Transverse colon (tissue), 4 donors: ENCODE measurements at places on chromosomes 4 and X.

GRCh38 chr4:55253948-55254593, 92.0 kb upstream of the SRD5A3 start:
- no peak for DNase-seq

DNA sequence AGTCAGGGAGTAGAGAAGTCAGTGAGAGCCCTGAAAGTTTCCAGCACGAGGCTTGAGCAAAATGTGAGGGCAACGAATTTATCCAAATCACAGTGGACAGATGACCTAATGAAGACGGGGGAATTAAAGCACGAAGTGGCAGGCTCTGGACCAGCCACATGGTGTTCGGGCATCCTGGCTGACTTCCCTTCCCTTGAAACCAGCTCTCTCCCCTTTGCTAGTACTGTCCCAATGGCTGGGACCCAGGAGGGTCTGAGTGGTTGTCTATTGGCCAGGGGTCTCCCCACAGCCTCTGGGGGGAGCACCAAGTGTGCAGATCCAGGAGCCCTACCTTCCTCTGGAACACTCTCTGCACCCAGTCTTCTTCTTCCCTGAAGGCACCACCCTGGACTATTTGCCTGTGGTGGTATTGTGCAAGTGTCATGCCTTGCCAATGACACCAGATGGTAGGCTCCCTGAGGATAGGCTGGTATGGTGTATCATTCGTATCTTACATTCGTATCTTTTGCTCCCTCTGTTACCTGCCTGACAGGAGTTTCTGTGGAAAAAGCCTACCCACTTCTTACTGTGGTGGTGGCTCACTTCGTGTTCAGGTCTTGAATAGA, 2.1 kb downstream of the APLN start:
- no peak for DNase-seq

- DNase-seq, result no peak
These were observed 187.8 kb downstream of the TEX11 start for GRCh38 chrX:70720721-70721120.

DNA sequence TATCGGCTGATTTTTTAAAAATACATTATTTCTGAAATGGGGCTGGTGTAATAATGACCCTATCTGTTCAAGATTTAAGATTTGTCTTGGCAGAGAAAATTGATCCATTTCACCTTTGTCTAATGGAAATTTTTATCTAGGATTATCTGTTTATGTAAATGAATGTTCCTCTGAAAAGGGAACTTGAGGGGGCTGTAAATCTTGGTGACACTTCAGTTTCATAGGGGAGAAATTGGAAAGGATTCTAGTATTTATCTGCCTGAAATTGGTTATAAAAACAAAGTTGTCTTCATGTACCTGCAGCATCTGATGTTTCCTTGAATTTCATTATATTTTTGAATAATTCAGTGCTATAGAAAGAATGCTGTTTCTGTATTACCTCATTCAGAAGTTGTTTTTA, 48.4 kb upstream of the PAQR3 start:
- DNase-seq, result no peak

DNA sequence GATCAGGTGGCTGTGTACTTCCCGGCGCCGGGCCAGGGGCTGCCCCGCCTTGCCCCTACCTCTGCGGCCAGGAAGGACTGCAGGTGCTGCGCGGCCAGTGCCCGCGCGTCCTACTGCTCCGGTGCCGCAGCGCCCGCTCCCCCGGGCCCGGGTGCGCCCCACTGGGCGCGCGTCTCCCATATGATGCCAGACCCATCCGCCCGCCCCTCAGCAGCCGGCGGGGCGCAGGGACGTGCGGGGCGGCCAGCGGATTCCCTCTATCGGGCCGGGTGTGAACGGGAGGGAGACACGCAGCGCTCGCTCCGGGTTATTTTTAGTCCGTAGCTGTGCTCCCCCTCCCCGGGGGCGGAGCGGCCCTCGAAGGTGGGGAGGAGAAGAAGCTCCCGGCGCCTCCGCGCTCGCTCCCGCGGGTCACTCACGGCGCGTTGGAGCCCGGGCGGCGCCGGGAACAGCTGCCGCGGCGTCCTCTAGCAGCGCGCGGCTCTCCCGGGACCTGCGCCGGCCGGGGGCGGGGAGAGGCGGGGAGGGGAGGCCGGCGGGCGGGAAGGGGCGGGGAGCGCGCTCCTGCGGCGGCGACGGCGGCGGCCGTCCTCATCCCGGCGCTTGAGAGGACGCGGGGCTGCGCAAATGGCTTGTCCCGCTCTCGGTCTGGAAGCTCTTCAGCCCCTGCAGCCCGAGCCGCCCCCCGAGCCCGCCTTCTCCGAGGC, 103.6 kb downstream of the UCHL1 start:
- DNase-seq, result peak; percentile 64

GRCh38 chrX:119226446-119226845, 9.6 kb upstream of the PGRMC1 start:
- no peak for DNase-seq

GRCh38 chr4:173174594-173175012, 6.0 kb downstream of the GALNT7 start:
- DNase-seq, result no peak

GRCh38 chr4:11544211-11544610, 115.5 kb upstream of the HS3ST1 start:
- DNase-seq, result no peak

- no peak for DNase-seq
These were observed 321.0 kb upstream of the CPEB2 start for GRCh38 chr4:14681330-14681729.

GRCh38 chrX:68703369-68703768, 55.9 kb downstream of the STARD8 start:
- no peak for DNase-seq

DNA sequence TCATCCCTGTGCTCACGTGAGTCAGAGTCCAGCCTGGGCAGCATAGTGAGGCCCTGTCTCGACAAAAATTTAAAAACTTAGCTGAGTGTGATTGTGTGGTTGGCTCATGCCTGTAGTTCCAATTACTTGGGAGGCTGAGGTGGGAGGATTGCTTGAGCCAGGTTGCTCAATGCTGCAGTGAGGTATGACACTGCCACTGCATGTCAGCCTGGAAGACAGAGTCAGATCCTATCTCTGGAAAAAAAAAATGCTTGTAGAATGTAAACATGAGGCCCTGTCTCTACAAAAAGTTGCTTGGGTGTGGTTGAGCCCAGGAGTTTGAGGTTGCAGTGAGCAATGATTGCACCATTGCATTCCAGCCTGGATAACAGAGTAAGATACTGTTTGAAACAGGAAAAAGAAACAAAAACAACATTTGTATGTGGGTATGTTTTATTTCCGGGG, 11.3 kb upstream of the YTHDC1 start:
- DNase-seq, result no peak

GRCh38 chr4:180100433-180101344, 2142.5 kb upstream of the TENM3 start:
- DNase-seq, result no peak

GRCh38 chrX:95071052-95071451, 1397.0 kb downstream of the FAM133A start:
- no peak for DNase-seq

GRCh38 chr4:3530663-3531254, 1.5 kb downstream of the LRPAP1 start:
- DNase-seq, result no peak

- no peak for DNase-seq
These were observed 237.0 kb downstream of the MGST2 start for GRCh38 chr4:139902321-139903320.

DNA sequence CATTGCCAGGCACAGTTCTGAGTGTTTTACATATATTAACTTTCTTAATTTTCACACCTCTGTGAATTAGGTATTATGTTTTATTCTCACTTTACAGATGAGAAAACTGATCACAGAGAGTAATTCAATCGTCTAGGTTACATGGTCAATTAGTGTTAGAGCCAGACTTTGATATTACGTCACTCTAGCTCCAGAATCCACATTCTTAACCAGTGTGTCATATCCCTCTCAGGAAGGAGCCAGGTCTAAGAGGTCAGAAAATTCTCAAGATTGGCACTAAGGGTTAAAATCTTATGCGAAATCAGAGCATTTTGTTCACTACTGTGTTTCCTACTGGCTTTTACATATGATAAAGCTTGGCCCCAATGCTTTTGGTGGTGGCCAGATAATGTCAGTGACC, 7.4 kb downstream of the DMP1 start:
- DNase-seq, result no peak

DNA sequence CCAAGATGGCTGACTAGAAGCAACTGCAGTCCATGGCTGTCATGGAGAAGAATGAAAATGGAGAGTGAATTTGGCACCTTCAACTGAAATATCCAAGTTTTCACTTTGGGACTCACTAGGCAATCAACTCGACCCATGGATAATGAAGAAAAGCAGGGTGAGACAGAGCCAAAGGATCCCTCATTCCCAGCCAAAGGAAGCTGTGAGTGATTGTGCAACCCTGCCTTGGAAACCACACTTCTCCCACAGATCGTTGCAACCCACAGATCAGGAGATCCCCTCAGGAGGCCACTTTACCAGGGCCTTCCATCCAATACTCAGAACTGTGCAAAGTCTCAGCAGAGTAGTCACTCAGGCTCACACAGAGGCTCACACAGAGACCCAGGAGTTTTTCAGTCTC, 4.5 kb downstream of the CFAP299 start:
- no peak for DNase-seq
